Cardiac septum (tissue), 1 donor: ENCODE measurements at places on chromosomes 16 and 17. TPM values are rescaled to one million over a fixed set of nuclear protein-coding genes. Genes with fewer than 3 reads are reported as not detected.
A peak's percentile ranks its signal among the peaks of the same experiment; 100 is the strongest.

The LCAT gene
- total RNA-seq: 29.8 TPM

The UTS2R gene
- 0.51 TPM for total RNA-seq

The LUC7L gene
- 30.9 TPM for total RNA-seq

DNA sequence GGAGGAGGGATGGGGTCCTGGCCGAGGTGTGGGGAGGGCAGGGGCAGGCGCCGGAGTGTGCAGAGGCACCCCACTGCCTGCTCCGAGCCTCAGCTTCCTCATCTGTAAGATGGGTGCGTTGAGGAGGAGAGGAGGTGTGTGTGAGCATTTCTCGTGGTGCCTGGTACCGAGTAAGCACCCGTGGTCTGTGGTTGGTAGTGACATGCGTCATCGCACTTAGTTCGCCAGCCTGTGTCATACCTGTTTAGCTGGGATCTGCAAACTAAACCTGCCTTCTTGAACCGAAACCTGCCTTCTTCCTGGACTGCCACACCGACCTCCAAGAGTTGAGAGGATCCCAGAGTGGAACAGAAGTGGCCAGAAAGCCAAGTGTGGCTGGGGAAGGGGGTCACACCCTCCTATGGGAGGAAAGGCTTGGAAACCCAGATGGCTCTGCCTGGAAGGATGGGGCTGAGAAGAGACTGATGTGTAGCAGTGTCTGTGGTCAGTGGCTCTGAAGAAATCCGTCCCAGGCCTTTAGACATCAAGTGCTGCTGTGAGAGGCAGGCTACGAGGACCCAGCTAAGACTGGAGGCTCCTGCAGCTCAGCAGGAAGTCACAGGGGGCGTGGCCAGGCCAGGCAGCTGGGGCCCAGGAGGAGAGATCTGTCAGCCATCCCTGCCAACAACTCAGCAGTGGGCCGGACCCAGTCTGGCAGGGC lies 162.6 kb upstream of the PLCG2 start:
- peak; percentile 86 for DNase-seq

DNA sequence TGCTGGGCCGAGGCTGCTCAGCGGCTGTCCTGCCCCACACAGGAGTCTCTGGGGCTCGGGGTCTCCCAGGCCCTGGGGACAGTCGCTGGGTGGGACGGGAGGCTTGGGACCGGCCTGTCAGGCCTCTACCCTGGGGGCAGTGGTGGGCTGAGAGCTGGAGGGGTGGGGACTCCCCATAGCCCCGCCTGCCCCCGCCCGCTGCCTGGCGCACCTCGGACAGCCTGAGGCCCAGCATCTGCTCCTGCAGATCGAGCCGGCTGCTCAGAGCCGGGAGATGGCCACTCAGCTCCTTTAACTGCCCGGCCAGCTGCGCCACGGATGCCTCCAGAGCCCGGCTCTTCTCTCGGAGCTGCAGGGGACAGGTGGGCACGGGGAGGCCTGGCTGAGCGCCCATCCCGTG lies 6.7 kb downstream of the PERCC1 start:
- DNase-seq: no peak
